ENCODE measurements at places on chromosomes 12 and 14.

GRCh38 chr14:48628870-48629269 is 953.5 kb upstream of the MDGA2 start:
- no peak for DNase-seq

GRCh38 chr12:32301216-32301615 is 98.1 kb upstream of the FGD4 start:
- no peak for DNase-seq

- no peak for DNase-seq
Measured at GRCh38 chr14:103718572-103718971, 3.0 kb downstream of the ZFYVE21 start.

DNA sequence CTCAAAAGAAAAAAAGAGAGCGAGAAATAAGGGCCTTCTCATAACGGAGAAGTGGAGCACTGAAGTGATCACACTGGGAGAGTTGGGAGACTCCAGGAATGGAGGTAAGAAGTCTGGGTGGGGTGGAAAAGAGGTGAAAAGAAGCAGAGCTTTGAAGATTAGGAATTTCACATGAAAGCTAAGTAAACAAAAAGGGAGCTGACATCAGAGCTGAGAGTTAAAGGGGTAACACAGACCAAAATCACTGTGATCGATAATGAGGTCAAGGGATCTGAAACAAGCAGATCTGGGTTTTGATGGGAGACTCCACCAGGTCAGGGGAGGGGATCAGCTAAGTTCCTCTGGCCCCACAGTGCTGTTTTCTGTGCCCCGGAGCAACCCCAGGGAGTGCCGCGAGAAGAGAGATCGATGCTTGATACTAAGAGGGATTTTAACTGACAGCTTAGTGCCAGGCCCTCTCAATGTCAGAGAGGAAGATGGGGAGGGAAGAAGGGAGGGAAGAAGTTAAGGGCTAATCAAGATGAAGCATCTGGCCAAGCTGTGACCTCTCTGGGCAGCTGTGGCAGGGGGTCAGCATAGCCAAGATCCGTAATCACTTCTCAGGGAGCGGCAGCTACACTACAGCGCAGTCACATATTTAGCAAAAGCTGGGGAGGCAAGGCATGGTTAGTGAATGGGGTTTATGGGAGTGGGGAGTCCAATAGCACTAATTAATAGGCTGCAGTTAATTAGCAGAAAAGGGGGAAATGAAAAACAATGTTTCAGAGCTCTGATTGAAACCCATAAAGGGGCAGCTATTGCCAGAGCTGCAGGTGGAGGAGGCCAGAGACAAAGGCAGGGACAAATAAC is 8.0 kb downstream of the AQP6 start:
- DNase-seq = no peak
